ENCODE measurements at places on chromosomes 6 and 20. TPM values are rescaled to one million over a fixed set of nuclear protein-coding genes. Genes with fewer than 3 reads are reported as not detected.

MOCS1 gene
- 21.5 TPM for total RNA-seq

SMIM26 gene
- 152 TPM for total RNA-seq

CST3 gene
- total RNA-seq: 256 TPM

BEND6 gene
- 0.09 TPM for total RNA-seq

RUNX2 gene
- total RNA-seq: 1.9 TPM

GABRR1 gene
- not detected for total RNA-seq

SIGLEC1 gene
- total RNA-seq: not detected

SYNDIG1 gene
- 1.7 TPM for total RNA-seq

VSX1 gene
- total RNA-seq: not detected

GRCh38 chr6:160882791-160883279 lies 108.7 kb upstream of the MAP3K4 start:
- H3K36me3 ChIP-seq: no peaks in the 10 kb centered on the region
- H3K4me3 ChIP-seq: no peak overlapping the region
- H3K27me3 ChIP-seq: no peaks in the 10 kb centered on the region
- H3K27ac ChIP-seq: no peak overlapping the region
- DNase-seq: peak; percentile 33
- peaks cover 3% of the 10 kb centered on the region for H3K4me1 ChIP-seq

GRCh38 chr20:32454164-32455145 lies 96.3 kb downstream of the ASXL1 start:
- DNase-seq: no peak
- H3K4me3 ChIP-seq: no peak overlapping the region
- no peak overlapping the region for H3K27ac ChIP-seq

DNA sequence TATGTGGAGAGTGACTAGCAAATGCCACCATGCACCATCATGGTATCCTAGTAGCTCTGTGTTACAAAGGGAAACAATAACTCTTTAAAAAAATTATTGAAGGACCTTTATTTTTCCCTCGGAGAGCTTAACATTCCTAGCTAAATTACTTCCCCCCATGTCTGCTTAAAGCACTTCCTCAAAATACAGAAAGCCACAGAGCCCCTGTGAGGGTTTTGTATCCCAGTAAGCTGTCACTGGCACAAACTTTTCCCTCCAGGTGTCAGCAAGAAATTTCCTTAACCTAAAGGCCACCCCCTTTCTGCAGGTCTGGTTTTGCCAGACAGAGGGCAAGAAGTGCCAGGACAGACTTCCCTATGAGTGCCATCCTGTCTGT lies 340.0 kb upstream of the PRDM1 start:
- H3K36me3 ChIP-seq: no peaks in the 10 kb centered on the region
- H3K4me1 ChIP-seq: no peaks in the 10 kb centered on the region
- H3K4me3 ChIP-seq: no peak overlapping the region
- no peaks in the 10 kb centered on the region for H3K27me3 ChIP-seq

GRCh38 chr20:62885896-62886708 lies 24.5 kb upstream of the TCFL5 start:
- no peak overlapping the region for H3K4me3 ChIP-seq
- H3K27ac ChIP-seq: no peak overlapping the region
- no peaks in the 10 kb centered on the region for H3K27me3 ChIP-seq
- peaks cover 33% of the 10 kb centered on the region for H3K36me3 ChIP-seq
- H3K4me1 ChIP-seq: no peaks in the 10 kb centered on the region
- no peak for DNase-seq

DNA sequence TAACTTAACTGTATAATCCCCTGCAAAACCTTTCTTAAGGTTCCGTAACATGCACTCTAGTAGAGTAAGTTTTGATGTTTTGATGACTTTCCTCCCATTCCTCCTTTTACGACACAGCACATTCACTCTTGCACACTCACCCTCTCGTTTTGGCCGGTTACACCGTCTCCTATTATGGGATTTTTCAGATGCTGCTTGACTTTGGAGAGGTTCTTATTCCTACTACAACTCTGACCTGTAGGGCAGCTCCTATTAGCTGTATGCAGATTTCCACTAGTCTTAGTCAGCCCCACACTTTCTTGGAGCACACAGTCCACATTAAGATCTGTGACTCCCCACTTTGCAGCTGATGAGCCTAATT lies 223.7 kb upstream of the SYNCRIP start:
- no peak for DNase-seq
- peaks cover 28% of the 10 kb centered on the region for H3K4me1 ChIP-seq
- no peak overlapping the region for H3K4me3 ChIP-seq
- no peak overlapping the region for H3K27ac ChIP-seq
- H3K36me3 ChIP-seq: no peaks in the 10 kb centered on the region
- H3K27me3 ChIP-seq: no peaks in the 10 kb centered on the region

- no peak overlapping the region for H3K4me3 ChIP-seq
- peaks cover 13% of the 10 kb centered on the region for H3K4me1 ChIP-seq
- no peaks in the 10 kb centered on the region for H3K27me3 ChIP-seq
- H3K27ac ChIP-seq: peak overlapping the region; percentile 49
- no peaks in the 10 kb centered on the region for H3K36me3 ChIP-seq
Measured at GRCh38 chr6:71404145-71404966, 115.7 kb downstream of the OGFRL1 start.

DNA sequence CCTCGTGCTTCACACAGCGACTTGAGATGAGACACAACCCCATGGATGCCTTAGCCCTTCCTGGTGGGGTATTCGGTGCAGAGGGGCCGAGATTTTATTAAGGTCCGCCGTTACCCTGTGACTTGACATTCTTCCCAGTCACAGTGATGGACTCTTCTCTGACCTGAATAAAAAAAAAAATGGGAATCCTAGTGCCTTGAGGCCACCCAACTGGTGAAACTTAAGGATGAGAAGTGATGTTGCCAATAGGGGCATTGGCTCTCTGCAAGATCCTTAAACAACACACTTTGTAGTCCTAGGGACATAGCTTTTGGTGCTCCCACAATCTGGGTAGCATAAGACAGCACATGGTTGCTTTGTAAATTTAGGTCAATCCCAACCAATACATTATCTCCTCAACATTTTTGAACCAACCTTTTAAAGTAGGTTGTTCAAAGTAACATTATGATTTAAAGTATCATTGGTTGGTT lies 814 bp upstream of the ADNP start:
- no peak for DNase-seq
- no peaks in the 10 kb centered on the region for H3K27me3 ChIP-seq
- peaks cover 24% of the 10 kb centered on the region for H3K4me1 ChIP-seq
- peaks cover 36% of the 10 kb centered on the region for H3K36me3 ChIP-seq
- H3K4me3 ChIP-seq: no peak overlapping the region

DNA sequence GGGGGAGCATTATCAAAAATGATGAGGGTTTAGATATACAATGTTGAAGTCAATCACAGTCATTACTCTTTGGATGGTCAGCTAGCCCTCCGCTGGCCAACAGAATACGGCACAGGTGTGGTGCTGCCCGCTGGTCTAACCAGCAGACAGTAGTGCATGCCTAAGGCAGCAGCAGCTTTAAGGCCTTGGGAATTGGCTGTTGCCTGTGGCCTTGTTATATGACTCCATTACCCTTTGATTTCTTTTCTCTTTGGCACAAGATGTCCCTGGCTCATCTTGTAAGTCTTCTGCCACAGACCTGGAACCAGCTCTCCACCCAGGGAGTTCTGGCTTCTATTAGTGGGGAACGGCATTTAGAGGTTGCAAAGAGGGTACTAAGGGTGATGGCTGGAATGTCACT lies 110.2 kb downstream of the WDR27 start:
- DNase-seq: no peak
- no peaks in the 10 kb centered on the region for H3K27me3 ChIP-seq
- no peak overlapping the region for H3K4me3 ChIP-seq
- H3K4me1 ChIP-seq: no peaks in the 10 kb centered on the region
- H3K36me3 ChIP-seq: no peaks in the 10 kb centered on the region
- H3K27ac ChIP-seq: no peak overlapping the region

DNA sequence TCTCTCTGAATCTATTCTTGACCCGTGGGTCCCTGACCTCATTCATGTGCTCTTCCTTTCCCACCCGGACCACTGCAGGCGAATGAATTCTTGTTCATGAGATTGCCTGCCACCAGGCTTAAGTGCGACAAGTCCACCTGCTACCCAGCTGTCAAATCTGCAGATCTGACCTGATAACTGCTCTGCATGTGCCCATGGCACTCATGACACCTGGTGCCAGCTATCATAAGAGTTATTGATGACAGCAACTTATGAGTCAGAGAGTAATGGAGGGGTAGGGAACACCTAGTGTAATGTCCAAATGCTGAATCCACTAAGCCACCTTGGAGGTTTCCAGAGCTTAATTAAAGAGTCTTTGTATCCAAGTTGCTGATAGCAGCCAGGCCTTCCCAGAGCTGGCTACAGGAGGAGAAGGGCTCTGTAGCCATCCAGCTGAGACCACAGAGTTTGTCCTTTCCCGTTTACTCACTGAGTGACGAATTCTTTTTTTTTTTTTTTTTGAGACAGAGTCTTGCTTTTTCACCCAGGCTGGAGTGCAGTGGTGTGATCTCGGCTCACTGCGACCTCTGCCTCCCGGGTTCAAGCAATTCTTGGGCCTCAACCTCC lies 17.4 kb downstream of the SHLD1 start:
- H3K4me1 ChIP-seq: no peaks in the 10 kb centered on the region
- DNase-seq: no peak
- H3K36me3 ChIP-seq: no peaks in the 10 kb centered on the region
- no peaks in the 10 kb centered on the region for H3K27me3 ChIP-seq
- no peak overlapping the region for H3K4me3 ChIP-seq
- H3K27ac ChIP-seq: no peak overlapping the region

GRCh38 chr6:1296079-1296478 lies 15.8 kb upstream of the FOXQ1 start:
- H3K27me3 ChIP-seq: peaks cover 14% of the 10 kb centered on the region
- no peaks in the 10 kb centered on the region for H3K4me1 ChIP-seq
- H3K36me3 ChIP-seq: no peaks in the 10 kb centered on the region
- DNase-seq: no peak
- H3K27ac ChIP-seq: no peak overlapping the region
- no peak overlapping the region for H3K4me3 ChIP-seq

- no peak overlapping the region for H3K4me3 ChIP-seq
- H3K36me3 ChIP-seq: no peaks in the 10 kb centered on the region
- no peaks in the 10 kb centered on the region for H3K27me3 ChIP-seq
- no peak for DNase-seq
Measured at GRCh38 chr20:49549801-49550551, 18.0 kb downstream of the PTGIS start.

DNA sequence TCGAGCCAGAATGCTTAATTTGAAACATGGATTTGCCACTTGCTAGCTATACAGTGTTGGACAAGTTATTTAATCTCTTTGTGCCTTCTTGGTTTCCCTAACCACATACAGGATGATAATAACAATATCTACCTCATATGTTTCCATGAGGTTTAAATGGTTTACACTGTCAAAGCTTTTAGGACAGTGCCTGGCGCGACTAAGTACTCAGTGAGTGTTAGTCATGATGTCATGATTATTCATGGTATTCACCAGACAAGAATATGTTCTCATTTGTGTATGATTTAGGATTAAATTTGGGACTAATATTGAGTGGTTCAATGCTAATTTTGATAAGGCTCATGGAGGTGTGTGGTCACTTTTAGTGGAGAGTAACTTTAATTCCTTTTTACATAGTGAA lies 167.4 kb downstream of the EYA4 start:
- no peaks in the 10 kb centered on the region for H3K36me3 ChIP-seq
- H3K27ac ChIP-seq: no peak overlapping the region
- no peaks in the 10 kb centered on the region for H3K27me3 ChIP-seq
- no peak for DNase-seq
- peaks cover 12% of the 10 kb centered on the region for H3K4me1 ChIP-seq
- H3K4me3 ChIP-seq: no peak overlapping the region

GRCh38 chr20:47574616-47575364 lies 73.1 kb downstream of the NCOA3 start:
- peaks cover 39% of the 10 kb centered on the region for H3K4me1 ChIP-seq
- no peaks in the 10 kb centered on the region for H3K27me3 ChIP-seq
- no peaks in the 10 kb centered on the region for H3K36me3 ChIP-seq
- no peak overlapping the region for H3K4me3 ChIP-seq
- H3K27ac ChIP-seq: no peak overlapping the region

GRCh38 chr6:154370545-154370944 lies 13.9 kb upstream of the IPCEF1 start:
- H3K36me3 ChIP-seq: no peaks in the 10 kb centered on the region
- no peaks in the 10 kb centered on the region for H3K4me1 ChIP-seq
- H3K27me3 ChIP-seq: no peaks in the 10 kb centered on the region

- no peaks in the 10 kb centered on the region for H3K36me3 ChIP-seq
- no peaks in the 10 kb centered on the region for H3K4me1 ChIP-seq
- no peaks in the 10 kb centered on the region for H3K27me3 ChIP-seq
Measured at GRCh38 chr6:89359561-89359960, 7.0 kb upstream of the UBE2J1 start.

GRCh38 chr20:24762791-24763350 lies 186.2 kb upstream of the CST7 start:
- no peaks in the 10 kb centered on the region for H3K4me1 ChIP-seq
- no peaks in the 10 kb centered on the region for H3K36me3 ChIP-seq
- no peak for DNase-seq

GRCh38 chr6:153702671-153703070 lies 336.4 kb upstream of the OPRM1 start:
- no peaks in the 10 kb centered on the region for H3K27me3 ChIP-seq
- DNase-seq: no peak

DNA sequence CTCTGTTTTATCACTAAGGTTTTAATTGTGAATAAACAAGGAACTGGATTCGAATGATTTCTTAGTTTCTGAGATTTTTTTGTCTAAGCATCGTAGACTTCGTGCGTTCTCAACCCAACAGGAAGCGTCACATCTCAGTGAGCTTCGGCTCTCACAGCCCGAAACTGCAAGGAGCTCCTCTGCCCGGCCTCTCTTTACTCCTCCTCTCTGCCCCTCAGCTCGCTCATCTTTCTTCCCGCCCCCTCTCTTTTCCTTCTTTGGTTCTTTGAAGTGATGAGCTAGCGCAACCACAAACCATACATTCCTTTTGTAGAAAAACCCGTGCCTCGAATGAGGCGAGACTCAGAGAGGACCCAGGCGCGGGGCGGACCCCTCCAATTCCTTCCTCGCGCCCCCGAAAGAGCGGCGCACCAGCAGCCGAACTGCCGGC lies 480 bp upstream of the NT5E start:
- H3K36me3 ChIP-seq: no peaks in the 10 kb centered on the region
- no peak overlapping the region for H3K27ac ChIP-seq
- no peaks in the 10 kb centered on the region for H3K4me1 ChIP-seq
- peak; percentile 13 for DNase-seq
- peaks cover 94% of the 10 kb centered on the region for H3K27me3 ChIP-seq

DNA sequence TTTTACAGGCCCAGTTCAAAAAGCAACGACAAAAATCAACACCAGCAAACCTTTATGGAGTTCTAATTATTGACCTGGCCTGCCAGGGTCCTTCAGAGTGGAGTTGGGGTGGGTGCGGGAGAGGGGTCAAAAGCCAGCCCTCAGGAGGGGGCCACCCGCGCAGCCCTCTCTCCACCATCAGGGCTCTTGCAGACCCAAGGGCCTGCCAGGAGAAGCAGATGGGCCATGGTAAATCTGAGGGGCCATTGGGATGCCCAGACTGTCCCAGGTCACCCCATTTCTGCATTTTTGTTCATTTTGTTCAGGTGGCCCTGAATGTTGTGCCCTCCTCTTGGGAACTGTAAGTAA lies 88.4 kb downstream of the DHX35 start:
- H3K4me3 ChIP-seq: peak overlapping the region; percentile 55
- no peak for DNase-seq
- no peak overlapping the region for H3K27ac ChIP-seq
- no peaks in the 10 kb centered on the region for H3K27me3 ChIP-seq
